ENCODE measurements at places on chromosomes 7 and 10.
A peak's percentile ranks its signal among the peaks of the same experiment; 100 is the strongest.

DNA sequence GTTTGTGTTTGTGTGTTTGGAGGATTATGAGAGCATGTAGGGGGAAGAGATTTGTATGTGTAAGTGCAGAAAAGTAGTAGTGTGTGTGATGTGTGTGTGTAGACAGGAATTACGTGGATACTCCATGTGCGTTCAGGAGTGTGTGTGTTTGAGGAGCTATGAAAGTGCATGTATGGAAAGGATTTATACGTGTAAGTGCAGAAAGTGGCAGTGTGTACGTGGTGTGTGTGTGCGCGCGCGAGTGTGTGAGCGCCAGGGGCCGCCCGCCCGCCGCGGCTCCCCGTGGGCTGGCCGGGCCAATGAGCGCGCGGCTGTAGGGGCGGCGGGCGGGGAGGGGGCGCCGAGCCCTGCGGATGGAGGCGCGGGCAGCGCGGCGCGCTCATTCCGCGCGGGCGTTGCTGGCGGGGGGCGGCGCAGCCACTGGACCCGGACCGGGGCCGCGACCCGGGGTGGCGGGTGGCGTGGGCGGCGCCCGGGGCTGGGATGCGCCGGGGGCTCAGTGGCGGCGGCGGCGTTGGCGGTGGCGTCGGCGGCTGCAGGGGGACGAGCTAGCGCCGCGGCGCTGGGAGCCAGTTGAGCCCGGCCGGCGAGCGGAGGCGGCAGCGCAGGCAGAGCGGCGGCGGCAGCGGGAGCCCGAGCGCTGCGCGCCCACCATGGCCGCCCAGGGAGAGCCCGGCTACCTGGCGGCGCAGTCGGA is at the start of gene BICC1:
TSS of gene BICC1 (plus strand) at position 382 of the 697 bp plus-strand sequence. CDS start at position 654, 272 bp downstream.
- DNase-seq: no peak

DNA sequence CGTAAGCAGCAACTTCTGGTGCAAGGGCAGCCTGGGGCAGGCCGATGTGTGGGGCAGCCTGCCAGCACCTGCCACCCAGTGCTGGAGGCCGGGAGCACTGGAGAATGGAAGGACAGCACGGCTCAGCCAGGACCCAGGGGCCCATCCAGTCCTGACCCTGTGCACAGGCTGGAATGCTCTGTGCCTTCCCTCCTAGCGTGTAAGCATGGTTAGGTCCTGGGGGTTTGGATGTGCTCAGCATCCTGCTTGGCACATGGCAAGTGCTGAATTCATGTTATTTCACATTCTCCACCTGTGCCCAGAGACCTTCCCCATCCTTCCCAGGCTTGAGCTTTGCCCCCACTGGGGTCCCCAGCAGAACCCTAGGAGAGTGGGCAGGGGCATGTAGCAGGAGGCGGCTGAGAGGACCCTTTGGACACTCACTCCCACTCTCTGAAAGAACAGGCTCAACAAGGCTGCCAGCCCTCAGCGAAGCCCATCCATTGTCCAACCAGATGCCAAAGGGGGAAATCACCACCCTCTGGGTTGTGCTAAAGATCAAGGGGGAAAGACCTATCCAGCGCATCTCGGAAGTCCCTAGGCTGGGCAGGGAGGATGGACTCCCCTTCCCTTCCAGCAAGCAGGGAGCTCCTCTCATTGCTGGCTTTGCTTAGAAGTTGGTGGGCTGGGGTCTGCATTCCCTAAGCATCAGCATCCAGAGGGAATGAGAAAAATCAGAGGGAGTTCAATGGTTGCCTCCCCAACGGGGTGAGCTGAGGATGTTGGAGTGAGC is 29.7 kb downstream of the ANXA8 start:
- no peak for DNase-seq

DNA sequence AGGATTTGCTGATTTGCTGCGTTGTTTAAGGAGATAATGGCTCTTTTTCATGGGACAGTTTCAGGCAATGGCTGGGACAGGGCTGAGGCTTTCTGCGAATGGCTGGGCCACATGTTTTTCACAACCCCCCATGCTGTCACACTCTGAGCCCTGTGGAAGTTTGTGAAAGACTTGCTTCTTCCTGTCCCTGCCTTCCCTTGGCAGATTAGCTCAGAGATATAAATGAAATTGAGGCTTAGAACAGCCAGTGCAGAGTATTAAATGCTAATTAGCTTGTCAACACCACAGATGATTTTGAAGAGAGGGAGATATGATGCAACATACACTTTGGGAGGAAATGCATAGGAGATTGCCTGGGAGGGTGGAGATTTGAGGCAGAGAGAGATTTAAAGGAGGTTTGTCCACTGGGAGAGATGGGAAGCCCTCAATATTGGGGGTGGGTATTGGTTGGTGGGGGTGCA is 232.0 kb downstream of the SH2D4B start:
- no peak for DNase-seq

GRCh38 chr10:89217057-89217990 is 10.2 kb upstream of the CH25H start:
- DNase-seq: peak; percentile 61

GRCh38 chr10:104640339-104641186 is 527 bp upstream of the SORCS3 start:
- no peak for DNase-seq

- no peak for DNase-seq
These were observed 13.8 kb downstream of the MRPL32 start for GRCh38 chr7:42945821-42946626.

- DNase-seq: no peak
These were observed 245.6 kb upstream of the FERD3L start for GRCh38 chr7:19390795-19391194.

DNA sequence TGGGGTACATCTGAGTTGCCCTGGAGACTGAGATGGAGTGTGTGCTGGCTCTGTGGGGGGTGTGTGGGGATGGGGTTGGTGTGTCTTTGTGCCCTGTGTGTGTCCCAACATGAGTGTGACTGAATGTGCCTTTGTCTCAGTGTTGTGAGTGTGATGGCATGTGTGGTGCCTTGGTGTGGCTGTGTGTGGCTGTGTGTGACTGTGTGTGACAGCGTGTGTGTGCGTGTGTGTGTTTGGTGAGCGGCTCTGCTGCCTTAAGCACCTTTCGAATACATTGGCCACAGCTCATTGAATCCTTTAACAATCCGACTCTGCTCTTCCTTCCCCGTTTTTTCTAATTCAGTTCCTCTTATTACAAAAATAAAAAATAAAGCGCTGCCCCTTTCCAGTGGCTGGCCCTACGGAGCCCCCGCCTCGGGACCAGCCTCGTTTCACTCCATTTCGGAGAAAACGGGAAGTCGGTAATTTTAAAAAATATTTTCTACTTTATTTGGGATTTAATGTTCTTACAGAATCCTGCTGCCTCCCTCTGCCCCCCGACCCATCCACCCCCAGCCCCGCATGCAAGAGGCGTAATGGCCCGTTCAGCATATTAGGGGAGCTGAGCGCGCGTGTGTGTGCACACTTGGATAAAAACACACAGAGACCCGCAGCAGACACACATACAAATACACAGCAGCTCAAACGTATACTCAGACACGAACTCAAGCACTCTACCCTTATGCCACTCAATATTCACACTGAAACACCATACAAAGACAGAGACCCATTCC is 35.5 kb downstream of the HIF1AN start:
- DNase-seq: no peak

GRCh38 chr10:95408148-95408960 is 117.6 kb upstream of the PDLIM1 start:
- DNase-seq: no peak

GRCh38 chr10:119853574-119853973 is 19.1 kb downstream of the MCMBP start:
- no peak for DNase-seq

DNA sequence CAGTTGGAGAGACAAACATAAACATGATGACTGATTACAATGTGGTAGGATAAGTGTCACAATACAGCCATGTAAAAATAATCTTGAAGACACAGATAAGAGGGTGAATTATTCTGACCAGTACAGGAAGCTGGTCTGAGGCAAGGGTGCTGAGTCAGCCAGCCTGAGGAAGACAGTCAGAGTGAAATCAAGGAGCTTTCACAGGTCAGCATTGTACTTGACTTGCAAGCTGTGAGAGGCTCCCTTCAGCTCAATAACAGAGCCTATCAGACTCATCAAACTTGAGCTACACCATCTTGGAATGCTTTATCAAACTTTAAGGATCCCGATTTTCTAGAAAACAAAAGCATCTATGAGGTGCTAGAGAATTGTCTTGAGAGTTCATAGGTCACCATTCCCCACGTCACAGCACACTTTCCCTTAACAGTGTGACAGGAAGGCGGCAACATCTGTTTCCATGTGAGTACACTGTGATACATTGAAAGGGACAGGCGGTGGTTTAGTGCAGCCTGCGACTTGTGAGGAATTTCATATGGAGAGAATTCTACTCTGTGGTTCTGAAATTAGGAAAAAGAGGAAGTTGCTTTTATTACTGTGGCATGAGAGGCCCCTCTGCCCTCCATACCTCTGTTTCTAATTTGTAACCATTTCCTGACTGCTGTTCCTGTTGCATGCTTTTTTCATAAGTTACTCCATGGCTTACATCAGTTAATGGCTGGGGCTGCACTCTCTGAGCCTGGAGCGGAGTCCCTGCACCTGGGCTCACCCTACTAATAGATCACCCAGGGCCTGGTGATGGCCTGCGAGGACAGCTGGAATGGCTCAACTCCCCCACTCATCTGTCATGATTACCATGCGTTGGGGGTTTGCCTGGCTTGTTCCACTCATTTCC is 417.1 kb downstream of the SUGCT start:
- DNase-seq: no peak

DNA sequence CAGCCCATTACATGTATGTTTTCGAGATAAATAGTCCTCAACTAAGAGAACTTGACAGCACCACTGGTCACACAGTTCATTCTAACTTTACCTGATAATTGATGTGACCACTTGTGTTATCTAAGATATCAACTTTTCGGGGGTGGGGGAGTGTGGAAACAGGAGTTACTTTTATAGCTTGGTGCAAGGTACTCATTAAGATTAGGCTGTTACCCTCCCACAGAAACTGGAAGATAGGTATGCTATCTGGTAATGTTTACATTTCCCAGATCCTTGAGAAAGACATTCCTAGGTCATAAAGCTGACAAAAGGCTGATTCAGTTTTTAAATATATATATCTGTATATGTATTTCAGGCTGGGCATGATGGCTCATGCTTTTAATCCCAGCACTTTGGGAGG is 11.1 kb downstream of the ERVW-1 start:
- DNase-seq: no peak

GRCh38 chr10:43238462-43238861 is 28.4 kb downstream of the RASGEF1A start:
- no peak for DNase-seq

DNA sequence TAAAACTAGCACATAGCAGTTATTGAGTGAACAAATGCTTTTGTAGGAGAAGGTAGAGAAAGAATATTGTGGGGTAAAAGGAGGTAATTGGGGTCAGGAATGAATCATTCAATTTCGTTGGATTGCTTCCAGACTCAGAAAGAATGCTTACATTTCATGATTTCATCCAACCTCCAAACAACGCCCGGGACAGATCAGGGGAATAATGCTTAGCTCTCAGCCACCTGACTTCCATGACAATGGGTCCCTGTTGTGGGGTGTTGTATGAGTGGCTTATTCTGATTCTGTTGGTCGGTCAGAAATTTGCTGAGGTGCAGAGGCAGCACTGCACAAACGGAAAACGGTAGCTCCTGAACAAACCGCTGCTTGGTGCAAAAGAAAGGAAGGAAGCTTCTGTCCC is 24.0 kb upstream of the INPP5F start:
- DNase-seq: no peak

GRCh38 chr7:71106226-71106625 is 25.7 kb upstream of the GALNT17 start:
- DNase-seq: no peak

DNA sequence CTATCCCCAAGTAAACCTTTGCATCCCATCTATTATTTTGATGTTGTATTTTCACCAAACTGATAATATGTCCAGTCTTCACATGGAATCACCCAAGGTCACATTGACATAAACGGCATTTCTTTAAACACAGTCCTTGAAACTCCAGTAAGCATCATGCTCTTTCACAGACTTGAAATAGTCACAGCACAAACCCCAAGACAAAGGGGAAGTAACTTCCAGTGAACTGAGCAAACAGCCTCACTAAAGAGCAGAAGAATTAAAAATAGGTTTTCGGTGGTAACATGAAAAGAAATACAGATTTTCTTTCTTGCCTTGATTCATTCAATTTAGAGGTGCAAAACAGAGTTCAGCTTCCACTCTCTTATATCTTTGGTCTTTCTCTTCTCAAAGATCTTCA is 253.7 kb downstream of the SFMBT2 start:
- DNase-seq: no peak

DNA sequence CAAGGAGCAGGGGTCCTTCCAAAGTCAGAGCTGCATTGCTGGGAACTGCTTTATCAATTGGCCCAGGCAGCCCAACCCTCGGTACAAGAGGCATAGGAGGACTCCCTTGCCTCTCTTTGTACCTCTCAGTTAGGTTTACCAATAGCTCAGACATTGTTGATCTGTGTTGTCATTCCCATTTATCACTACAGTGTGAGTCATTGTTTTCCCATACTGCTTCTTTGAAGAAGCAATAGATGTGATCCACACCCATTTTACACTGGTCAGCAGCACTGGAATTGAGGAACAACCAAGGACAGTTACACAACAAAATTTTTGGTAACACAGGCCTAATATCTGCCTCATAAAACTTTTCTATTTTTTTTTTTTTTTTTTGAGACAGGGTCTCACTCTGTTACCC is 307.2 kb downstream of the SNX13 start:
- no peak for DNase-seq

DNA sequence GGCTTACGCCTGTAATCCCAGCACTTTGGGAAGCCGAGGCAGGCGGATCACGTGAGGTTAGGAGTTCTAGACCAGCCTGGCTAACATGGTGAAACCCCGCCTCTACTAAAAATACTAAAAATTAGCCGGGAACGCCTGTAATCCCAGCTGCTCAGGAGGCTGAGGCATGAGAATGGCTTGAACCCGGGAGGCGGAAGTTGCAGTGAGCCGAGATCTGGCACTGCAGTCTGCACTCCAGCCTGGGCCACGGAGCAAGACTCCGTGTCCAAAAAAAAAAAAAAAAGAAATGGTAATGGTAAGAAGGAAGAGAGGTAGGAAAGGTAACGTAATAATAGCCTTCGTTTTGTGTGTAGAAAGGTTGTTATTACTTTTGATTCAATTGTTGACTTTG is 1.2 kb downstream of the HSPA14 start:
- no peak for DNase-seq

GRCh38 chr7:4655311-4655710 is 26.8 kb upstream of the FOXK1 start:
- DNase-seq: no peak

DNA sequence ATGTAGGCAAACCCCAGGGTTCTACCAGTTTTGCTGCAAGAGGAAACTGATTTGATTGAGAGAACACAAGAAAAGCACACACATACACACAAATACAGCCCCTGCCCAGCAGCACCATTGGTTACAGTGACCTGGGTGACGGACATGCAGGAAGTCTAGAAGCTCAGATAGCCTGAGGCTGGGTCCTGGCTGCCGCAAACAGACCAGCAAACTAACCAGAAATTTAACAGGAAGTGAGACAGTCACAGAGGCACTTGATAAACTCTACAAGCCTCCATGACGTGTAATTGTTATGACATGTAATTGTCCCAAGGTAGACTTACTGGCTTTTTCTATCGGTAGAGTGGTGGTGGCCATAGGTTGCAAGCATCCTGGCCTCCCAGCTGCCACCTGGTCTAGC is 58.9 kb downstream of the PRKAR2B start:
- DNase-seq: no peak

GRCh38 chr7:74061840-74062539 is 21.6 kb upstream of the LIMK1 start:
- peak; percentile 85 for DNase-seq

Measured in CD4-positive, alpha-beta memory T cell (primary cell).